Mucosa of gallbladder (tissue), 1 donor: ENCODE measurements at places on chromosomes 6 and 20. TPM values are rescaled to one million over a fixed set of nuclear protein-coding genes. Genes with fewer than 3 reads are reported as not detected.

SAMD3 gene
- total RNA-seq, result 2.2 TPM

MLN gene
- not detected for total RNA-seq

TNXB gene
- 30.1 TPM for total RNA-seq

FRS3 gene
- 6.3 TPM for total RNA-seq

CGA gene
- total RNA-seq, result not detected

FOXF2 gene
- total RNA-seq, result 3.6 TPM

- DNase-seq, result no peak
These were observed 128.2 kb downstream of the EDN3 start for GRCh38 chr20:59428441-59429205.

DNA sequence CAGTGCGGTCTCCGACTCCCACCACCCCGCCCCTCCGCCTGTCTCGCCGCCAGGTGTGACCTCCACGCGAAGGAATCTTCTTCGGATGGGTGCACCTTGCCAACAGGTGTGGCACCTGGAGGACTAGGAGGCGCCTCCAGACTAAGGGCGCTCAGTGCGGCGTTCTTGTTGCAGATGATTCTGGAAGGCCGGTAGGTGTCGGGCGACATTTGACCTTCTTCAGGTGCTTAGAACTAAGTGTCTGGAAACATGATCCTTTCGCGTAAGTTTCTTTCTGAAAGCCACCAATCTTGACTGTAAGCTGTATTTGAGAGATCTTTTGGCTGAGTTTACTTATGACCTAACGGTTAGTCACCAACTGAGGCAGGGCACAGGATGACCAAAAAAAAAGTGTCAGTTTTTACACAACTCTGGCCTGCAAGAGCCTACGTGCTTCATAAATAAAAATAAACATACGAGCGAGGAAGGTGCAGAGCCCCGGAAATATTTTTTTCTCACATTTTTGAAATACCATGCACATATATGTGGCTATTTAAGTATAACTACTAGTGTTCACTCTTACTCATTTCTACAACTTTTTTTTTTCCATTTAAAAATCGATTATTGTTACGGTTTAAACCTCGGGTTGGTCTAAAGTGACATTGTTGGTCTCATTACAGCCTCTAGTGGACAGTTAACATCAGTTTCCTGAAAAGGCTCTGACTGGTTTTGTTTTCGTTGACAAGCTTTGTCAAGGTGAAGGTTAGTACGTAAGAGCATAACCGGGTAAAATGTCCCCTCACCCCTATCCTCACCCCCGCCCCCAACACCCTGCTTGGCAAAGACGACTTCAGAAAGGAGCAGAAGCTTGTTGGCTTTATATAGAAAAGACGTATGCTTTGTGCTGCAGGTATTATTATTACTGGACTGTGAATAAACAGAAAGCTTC is 1.6 kb upstream of the ATXN1 start:
- peak; percentile 56 for DNase-seq

- no peak for DNase-seq
These were observed 35.6 kb upstream of the NKX2-4 start for GRCh38 chr20:21432911-21433310.

- DNase-seq, result no peak
These were observed 67.6 kb downstream of the ZNF831 start for GRCh38 chr20:59231124-59231804.

DNA sequence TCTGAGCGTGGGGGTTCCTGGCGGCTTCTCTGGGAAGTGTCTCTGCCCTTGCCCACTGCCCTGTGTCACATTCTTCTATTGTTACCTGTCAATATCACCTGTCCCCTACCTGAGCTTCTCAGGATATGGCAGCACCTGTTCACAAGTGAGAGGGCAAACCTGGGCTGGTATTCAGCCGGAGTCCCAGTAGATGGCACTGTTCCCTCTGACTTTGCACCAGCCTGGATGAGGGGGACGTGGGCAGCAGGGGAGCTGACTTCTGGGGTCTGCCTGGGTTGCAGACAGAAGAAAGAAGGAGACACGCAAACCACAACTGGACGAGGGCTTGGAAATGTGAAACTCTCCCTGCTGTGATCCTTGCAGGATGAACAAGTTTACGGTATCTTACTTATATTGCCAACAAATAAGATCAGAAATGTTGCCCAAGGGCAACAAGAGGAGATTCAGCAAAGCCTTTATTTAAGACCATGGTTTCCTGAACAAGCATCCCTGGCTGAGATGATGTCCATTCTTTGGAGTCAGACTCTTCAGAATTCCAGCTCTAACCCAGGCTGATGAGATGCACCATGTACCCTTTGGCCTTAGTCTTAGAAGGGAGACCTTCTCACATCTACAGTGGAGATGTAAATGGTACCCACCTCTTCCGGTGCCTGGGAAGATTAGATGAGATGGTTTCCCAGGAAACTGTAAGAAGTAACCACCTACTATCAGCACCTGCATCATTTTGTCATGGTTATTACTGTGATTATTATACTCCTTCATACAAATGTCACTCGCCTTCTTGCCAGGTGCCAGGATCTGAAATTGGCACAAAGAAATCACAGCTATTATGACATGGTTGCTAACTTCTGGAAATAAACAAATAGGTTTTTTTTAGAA is 400.0 kb upstream of the CDH4 start:
- DNase-seq, result no peak

DNA sequence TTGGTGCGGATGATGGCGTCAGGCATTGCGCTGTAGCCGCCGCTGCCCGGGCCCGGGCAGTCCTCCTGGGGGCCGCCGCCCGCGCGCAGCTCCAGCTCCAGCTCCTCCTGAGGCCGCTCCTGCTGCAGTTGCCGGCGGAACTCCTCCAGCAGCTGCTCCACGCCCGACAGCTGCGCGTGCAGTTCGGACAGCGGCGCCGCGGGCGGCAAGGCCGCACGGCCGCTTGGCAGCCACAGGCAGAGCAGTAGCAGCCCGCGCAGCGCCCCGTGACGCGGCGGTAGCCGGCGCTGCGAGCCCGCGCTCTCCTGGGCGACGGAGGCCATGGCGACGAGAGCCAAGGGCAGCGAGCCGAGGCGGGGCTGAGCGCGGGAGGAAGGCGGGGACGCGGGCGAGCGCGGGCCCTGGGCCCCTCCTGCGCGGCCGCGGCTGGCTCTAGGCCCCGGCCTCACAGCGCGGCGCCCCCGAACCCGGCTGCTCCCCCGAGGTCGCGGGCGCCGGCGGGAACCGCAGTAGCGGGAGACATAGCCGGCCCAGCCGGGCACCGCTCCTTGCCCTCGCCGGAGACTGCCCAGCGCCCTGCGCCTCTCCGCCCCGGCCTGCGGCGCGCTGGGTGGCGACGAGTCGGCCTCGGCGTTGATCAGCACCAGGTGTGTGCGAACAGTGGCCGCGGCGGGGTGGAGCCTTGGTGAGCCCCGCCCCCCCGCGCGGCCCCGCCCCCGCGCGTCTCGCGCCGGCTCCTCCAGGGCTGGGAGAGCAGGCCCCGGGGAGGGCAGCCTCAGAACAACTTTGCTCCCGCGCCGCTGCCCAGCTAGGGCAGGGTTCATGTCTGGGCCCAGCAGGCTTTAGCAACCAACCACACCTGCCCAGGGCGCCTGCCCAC is at the start of gene LRP11:
TSS of gene LRP11 (minus strand) at position 662 of the 880 bp plus-strand sequence. CDS start at position 323, 339 bp downstream.
- DNase-seq, result peak; percentile 88

GRCh38 chr6:40623178-40623577 is 36.0 kb upstream of the LRFN2 start:
- no peak for DNase-seq

DNA sequence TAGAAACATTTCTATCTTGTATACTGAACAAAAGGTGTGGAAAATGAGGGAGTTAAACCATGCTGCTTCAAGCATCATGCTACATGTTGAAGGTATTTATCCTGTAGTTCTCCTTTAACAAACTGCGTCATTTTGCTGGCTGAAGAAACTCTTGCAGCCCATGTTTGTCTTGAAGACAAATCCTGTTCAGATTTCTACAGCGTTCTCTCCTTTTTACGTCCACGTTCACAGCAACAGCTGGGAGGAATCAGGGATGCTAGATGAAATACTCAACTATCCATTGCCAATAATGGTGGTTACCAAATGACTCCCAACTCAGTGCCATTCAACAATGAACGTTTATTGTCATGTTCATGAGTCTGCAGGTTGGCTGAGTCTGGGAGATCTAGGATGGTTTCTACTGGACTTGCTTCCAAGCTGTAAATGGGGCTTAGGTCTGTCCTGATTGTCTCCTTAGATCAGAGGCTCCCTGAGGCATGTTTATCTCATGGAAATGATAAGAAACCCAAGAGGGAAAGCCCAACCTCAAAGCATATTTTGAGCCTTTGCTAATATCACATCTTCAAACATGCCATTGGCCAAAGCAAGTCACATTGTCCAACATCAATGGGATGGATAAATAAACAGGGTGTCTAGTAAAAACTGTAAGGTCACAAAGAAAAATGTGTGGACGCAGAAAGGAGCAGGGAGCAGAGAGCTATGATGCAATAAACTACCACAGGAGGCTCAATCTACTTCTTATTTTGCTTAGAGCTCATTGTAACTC is 2.7 kb upstream of the PLCB1 start:
- DNase-seq, result peak; percentile 40

GRCh38 chr20:37144856-37145404 is 34.2 kb upstream of the RPN2 start:
- no peak for DNase-seq

DNA sequence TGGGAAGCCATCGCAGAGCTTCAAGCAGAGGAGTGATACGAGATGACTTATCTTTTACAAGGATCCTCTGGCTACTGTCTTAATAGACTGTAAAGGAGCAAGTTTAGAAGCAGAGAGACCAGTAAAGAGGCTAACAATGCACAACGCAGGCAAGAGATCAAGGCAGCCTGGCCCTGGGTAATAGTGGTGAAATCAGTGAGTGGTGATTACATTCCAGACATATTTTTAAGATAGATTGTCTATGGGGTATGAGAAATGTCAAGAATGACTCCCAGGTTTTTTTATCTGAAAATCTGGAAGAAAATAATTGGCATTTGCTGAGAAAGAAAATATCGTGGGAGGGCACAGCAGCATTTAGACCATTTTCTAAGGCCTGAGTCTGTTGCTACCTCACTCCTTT is 213.6 kb upstream of the HTR1E start:
- no peak for DNase-seq

DNA sequence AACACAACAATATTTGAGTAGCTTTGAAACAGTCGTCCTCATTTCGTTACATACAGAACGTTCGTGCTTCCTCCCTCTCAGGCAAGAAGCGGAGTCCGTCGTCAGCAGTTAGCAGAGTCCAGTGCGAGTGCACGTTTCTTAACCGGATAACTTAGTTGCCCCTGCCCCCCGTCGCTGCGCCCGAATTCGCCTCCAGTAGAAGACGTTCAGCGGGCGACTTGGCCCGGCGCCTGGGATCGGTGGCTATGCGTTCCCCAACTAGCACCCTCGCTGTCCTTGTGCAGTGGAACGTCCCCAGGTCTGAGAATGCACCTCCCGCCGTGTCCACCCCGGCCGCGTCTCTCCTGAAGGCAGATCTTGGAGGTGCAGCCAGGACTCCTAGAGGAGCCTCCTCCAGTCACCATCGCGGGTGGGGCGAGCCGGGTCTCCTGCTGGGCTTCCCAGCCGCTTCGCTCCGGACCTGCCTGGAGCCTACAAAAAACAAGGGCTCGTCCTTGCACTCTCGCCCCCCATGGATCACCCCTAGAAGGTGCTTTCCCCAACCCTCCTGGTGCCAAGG is 910 bp upstream of the PCSK2 start:
- no peak for DNase-seq

DNA sequence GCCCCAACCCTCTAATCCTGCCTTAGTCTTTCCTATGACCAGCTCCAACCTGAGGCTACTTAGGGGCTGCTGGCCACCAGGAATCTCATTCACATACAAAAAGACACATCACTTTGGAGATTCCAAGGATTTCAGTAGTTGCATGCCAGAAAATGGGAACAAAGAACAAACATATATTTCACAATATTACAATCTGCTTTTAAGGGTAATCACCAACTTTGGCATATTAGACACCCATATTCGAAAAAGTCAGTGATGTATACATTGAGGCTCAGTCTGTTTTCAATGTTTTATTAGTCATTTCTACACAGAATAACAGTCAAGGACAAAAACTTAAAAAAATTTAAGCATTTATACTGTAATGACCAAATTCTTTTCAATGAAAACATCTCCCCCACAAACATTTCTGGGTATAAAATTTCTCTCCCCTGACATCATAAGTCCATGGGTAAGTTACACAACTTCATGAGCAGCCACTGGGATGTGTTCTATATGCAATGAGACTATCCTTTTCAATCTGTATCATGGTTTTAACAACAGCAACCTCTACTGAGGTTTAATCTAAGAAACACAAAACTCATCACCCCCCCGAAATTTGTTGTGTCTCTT is 103.5 kb downstream of the MAP7 start:
- DNase-seq, result no peak

DNA sequence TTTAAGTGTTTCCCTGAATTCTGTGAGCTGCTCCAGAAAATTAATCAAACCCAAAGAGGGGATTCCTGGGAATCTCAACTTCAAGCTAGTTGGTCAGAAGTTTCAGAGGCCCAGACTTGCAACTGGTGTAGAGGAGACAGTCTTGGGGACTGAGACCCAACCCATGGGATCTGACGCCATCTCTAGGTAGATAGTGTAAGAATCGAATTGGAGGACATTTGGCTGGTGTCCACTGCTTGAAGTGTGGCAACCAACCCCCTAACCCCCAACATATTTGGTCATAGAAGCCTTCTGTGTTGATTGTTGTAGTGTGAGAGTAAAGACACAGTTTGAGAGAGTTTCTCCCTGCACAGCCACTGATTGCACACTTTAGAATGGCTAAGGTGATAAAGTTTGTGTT is 103.5 kb upstream of the CARMIL1 start:
- no peak for DNase-seq

DNA sequence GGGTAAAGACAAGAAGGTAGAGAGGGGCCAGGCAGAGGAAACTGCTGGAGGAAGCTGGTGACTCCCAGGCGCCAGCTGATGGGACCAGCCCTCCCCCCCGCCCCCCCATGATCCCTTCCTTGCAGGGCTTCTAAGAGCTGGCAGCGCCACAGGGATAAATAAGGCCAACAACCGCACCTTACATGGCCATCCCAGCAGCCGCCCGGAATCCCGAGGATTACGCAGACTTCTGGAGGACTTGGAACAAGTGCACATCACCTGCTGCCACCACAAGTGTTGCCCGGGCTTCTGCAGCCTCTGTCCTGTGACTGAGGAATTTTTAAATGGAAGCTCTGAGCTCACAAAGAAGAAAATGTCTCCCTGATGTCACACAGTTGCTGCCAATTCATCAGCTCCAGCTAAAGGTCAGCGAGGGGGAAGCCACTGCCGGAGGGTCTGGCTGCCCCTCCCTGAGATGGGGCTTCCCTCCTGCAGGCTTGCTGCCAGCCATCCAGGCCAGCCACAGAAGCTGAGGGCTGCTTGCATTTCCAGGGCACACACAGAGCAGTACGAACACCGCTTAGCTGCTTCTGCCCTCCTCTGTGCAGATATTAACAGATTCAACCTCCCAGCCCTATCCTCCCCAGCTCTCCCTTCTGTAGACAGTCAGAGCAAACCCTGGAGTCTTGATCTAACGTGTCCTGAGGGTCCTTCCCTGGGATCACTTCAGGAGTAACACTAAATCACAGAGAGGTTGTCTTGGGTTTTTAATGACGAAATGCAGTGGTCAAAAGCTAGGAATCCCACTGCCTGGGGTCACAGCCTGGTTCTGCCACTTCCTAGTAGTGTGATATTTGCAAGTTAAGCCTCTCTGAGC is 38.6 kb upstream of the PIM1 start:
- peak; percentile 75 for DNase-seq

GRCh38 chr20:19565736-19566135 is 192.3 kb upstream of the RIN2 start:
- DNase-seq, result no peak
